ENCODE measurements at places on chromosomes 13 and 19.
A peak's percentile ranks its signal among the peaks of the same experiment; 100 is the strongest.

- DNase-seq: no peak
These were observed 8.7 kb upstream of the KLF2 start for GRCh38 chr19:16315825-16316505.

DNA sequence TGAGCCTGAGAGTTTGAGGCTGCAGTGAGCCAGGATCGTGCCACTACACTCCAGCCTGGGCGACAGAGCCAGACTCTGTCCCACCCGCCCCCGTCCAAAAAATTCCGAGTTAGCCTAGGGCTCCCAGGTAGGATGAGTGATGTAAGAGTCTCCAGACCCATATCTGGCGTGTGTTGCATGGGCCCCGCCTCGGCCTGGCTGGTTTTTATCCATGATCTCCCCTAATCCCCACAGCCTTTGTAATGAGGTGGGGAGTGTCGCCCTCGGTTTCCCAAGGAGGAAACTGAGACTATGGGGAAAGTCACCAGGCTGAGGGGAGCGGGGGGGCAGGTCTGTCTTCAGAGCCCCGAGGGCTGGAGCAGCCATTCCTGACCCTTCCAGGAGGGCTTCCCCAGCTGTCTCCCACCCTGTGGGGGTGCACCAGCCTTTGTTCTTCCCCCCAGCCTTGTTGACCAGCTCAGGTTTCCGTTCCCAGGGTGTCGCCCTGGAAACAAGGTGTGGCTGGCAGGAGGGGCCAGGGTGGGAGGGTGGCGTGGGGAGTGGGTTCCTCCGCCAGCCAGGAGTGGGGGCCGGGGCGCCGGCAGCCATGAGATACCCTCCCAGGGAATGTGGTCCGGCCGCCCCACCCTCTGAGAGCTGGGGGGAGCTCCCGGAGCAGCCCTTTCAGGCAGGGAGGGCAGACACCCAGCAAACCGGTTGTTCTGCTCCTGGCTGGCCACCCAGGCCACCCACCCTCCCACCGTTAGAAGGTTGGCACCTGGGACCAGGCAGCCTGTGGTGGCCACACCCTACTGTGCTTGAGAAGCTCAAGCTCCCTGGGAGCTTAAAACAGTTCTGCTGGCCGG is 11.5 kb downstream of the MYH14 start:
- DNase-seq: no peak

GRCh38 chr13:94173312-94173854 is 306.1 kb downstream of the DCT start:
- DNase-seq: no peak

- DNase-seq: no peak
These were observed 5.4 kb downstream of the CDC34 start for GRCh38 chr19:536881-537404.

- no peak for DNase-seq
These were observed 2.5 kb downstream of the LCP1 start for GRCh38 chr13:46179491-46179908.

DNA sequence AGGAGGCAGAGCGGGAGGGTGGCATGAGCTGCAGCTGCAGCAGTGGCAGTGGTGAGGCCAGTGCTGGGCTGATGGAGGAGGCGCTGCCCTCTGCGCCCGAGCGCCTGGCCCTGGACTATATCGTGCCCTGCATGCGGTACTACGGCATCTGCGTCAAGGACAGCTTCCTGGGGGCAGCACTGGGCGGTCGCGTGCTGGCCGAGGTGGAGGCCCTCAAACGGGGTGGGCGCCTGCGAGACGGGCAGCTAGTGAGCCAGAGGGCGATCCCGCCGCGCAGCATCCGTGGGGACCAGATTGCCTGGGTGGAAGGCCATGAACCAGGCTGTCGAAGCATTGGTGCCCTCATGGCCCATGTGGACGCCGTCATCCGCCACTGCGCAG is 2.0 kb downstream of the EGLN2 start:
- no peak for DNase-seq

GRCh38 chr13:104962411-104962810 is 1573.1 kb downstream of the EFNB2 start:
- no peak for DNase-seq

DNA sequence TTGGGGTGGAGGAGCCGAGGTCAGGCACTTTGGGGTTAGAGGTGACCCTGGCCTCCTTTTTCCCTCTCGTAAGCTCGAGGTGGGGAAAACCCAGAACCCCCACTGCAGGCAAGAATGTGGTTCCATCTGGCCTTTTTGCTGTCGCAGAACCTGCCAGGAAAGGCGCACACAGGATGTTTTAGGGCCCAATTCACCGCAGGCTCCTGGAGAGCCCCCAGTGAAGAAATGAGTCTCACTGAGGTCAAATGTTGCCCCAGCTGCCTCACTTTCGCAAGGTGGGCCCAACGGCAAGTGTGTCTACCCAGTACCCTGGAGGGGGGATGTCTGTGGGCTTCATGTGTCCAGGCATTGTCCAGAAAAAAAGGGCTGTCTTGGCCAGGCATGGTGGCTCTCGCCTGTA is 61.8 kb downstream of the PEX11G start:
- DNase-seq: no peak

DNA sequence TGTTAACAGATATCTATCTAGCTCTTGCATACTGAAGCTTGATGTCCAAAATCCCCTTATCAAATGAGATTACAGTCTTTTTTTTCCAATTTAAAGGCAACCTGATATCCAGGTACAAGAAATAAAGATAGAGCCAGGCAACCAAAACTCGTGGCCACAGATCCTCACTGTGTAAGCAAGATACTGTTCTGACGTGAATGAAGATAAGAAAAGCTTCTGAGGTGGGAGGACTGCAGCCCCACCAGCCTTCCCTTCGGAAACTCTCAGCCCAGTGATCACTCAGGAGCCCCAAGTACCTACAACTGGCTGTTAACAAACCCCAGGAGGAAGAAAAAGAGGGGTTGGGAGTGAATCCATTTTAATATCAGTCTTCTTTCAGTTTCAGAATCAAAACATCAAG is 191.6 kb downstream of the EFNB2 start:
- no peak for DNase-seq

- DNase-seq: no peak
These were observed 32.3 kb downstream of the SPATA13 start for GRCh38 chr13:24192811-24193162.

DNA sequence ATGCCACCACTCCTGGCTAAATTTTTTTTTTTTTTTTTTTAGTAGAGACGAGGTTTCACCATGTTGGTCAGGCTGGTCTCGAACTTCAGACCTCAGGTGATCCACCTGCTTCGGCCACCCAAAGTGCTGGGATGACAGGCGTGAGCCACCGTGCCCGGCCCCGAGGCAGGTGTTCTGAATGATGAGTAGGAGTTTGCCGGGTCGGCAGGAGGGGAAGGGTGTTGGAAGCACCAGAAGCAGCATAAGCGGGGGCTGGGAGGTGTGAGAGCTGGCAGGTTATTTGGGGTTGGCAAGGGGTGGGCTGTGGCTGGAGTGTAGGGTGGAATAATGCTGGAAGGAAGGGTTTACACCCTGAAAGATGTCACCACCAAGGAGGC is 1.8 kb downstream of the SPPL2B start:
- DNase-seq: no peak

DNA sequence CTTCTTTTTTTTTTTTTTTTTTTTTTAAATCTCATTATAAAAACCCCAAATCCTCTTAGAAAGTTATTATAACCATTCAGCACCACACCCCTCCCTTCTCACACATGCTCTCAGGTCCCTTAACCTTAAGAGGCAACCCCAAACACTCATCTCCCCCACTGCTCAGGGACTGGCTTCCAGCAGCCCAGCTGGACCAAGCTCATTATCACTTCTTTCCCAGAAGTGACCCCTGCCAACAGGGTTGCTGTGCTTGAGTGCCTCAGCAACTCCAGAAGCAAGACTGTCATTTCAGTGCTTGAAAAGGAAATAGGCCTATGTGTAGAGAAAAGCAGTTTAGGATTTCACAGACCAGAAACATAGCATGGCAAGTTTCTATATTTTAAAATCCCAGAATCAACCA is 84.3 kb downstream of the SLAIN1 start:
- no peak for DNase-seq

GRCh38 chr13:33076001-33076992 is 60.1 kb downstream of the KL start:
- no peak for DNase-seq

DNA sequence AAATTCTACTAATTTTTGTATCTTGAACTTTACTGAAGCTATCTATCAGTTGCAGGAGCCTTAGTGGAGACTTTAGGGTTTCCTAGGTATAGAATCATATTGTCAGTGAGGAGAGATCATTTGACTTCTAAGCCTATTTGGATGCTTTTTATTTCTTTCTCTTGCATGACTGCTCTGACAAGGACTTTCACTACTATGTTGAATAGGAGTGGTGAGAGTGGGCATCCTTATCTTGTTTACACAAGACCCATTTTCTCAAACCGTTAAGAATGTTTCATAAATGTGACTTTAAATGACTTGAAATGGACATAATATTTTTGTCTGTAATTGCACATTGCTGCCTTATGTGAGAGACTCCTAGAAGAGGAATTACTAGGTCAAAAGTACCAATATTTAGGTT is 17.9 kb upstream of the CSNK1A1L start:
- no peak for DNase-seq

DNA sequence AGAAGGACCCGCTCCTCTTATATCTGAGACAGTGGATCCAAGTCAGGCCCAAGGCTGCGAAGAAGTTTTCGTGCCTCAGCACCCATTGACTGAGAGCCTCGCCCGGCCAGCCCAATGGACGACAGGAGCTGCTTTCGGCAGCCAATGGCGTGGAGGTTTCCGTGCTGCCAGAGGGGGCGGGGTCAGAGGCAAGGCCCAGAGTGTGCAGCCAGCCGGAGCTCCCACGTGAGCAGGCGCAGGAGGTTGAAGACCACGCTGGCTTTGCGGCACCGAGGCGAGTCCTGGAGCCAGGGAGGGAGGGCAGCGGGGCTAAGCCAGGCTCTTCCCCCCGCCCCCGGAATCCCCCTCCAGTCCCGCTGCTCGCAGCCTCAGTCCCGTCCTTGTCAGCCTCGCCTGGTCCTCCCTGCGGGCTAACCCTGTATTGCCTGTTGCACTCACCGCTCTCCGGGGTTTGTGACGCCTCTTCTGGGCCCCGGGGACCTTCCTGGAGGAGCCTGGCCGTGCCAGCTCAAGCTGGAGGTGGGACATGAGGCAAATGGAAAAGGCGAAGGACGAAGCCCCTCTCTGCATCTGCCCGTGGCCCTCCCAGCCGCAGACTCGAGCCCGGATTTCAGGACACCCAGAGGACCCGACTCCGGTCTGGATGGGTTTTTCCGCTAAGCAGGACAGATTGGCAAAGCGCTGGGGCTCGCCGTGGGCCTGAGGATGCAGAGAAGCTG is 1.5 kb downstream of the IFNL4 start:
- DNase-seq: no peak

GRCh38 chr13:39575641-39576238 is 27.3 kb downstream of the LHFPL6 start:
- DNase-seq: no peak

- no peak for DNase-seq
These were observed 117.6 kb upstream of the MRI1 start for GRCh38 chr19:13646758-13647157.

DNA sequence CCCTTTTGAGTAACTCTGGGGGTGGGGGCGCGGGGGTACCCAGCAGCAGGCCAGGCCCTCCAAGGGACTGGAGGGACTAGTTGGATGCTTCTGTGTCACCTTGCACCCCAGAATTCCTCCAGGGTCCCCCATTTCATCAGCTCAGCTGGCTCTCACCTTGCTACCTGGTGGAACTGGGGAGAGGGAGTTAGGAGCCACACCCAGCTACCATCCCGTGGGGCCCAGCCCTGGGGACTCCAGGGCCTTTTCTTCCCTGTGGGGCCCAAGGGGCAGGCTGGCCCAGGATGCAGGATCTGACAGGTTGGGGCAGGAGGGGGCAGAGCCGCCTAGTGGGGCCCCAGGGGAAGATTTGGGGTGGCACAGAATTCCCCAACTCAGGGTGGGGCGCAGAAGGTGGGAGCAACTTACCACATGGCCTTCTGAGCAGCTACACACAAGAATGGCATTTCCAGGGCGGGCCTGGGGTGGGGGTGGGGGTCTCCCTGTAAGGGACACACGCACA is 32.8 kb upstream of the NANOS3 start:
- no peak for DNase-seq

- DNase-seq: no peak
These were observed 117.9 kb downstream of the URI1 start for GRCh38 chr19:30059741-30060457.

DNA sequence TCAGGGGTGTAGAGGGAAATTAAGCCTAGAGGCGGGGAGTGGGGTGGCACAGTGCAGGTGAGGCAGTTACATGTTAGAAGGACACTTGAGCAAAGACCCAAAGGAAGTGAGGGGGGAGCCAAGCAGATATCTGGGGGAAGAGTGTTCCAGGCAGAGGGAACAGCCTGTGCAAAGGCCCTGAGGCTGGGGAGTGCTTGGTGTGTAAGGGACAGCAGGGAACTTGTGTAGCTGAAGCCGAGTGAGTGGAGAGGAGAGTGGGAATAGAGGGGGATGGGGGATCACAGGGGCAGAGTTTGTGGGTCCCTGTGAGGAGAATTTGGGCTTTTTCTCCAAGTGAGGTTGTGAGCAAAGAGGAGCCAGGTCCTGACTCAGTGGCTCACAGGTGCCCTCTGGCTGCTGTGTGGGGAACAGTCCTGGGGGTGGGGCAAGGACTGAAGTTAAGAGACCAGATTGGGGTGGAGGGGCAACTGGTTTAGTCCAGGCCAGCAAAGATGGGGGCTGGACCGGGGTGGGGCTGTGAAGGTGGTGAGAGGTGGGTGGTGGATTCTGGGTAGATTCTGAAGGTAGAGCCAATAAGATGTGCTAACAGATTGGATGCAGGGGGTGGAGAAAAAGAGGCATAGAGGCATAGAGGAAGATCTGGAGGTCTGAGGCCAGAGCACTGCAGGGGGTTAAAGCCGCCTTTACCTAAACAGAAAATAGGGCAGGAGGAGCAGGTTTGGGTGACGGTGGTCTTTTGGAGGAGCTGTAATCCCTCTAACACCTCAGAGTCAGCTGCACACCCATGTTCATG is 75.3 kb downstream of the CACNA1A start:
- peak; percentile 51 for DNase-seq

DNA sequence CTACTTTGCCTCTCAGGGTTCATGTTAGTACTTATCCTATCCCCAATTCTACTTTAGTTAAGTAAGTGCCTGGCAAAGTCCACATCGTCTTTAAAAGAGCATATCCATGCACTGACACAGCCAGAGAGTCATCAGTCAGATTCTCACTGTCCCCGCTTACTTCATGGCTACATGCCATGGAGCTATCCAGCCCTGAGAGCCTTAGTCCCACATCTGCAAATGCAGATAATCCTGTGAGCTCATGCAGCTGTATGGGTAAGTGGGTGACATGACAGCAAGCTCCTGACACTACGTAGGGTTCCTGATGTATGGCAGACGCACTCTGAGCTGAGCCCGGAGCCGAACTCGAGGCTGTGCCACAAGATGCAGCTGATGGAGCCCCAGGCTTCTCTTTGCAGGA is 661.5 kb downstream of the LIG4 start:
- DNase-seq: no peak

GRCh38 chr19:28155265-28155664 is 1057.7 kb downstream of the UQCRFS1 start:
- no peak for DNase-seq

Measured in ACHN (cell line).